D341Med (cell line): ENCODE measurements at places on chromosomes 11 and 22.

DNA sequence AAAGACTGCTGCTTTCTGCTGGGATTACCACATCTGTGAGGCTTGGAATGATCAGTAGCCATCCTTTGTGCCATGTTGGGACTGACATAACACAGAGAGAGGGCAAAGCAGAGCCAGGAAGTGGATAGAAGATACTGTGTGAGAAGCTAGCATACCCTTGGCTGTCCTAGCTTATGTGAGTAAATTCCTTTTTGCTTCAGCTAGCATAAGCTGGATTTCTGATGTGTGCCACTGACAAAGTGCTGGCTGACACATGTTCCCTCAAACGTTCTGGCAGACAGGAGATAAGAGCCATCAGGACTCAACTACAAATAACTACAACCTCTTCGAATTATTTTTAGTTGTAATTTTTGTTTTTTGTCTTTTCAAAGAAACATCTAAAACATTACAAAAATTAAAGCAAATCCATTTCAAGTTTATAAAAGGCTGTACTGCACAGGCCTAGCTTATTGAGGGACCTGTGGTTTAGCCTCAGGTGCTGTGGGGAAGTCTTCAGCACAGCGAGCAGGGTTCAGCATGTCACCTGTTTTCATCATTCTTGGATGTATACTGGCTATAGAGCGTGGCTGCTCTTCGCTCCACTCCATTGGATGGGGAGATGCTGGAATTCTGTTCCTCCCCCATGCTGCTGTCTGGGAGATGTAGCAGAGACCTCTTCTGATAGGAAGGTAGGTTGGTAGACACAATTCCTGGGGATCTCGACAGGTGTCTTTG, 120.9 kb downstream of the SWAP70 start:
- no peak for DNase-seq

- DNase-seq, result no peak
Measured at GRCh38 chr22:17918840-17919239, 105.5 kb downstream of the MICAL3 start.

GRCh38 chr11:11218629-11218986, 134.4 kb downstream of the CSNK2A3 start:
- no peak for DNase-seq

GRCh38 chr11:34633990-34634693, 13.2 kb downstream of the EHF start:
- no peak for DNase-seq

GRCh38 chr11:133934599-133935550, 21.9 kb downstream of the IGSF9B start:
- DNase-seq, result no peak

GRCh38 chr11:3085052-3085451, 27.8 kb upstream of the CARS1 start:
- DNase-seq, result peak; percentile 14

DNA sequence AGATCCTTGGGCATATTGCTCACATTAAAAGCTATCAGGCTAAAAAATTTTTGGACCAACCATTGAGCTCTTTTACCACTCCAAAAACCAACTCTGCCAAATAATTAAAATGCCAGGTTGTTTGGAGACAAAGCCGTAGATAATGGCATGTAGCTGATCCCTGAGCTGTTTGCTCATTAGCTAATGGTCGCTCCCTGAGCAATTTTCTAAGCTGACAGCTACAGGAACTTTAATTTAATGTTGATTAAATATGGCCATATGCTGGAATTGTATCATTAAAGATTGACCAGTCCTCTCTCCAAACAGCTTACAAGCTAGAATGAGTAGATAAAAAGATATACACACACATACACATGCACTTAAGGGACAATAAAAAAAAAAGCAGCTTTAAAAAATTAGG, 216.2 kb upstream of the ARHGAP20 start:
- peak; percentile 68 for DNase-seq

- no peak for DNase-seq
Measured at GRCh38 chr11:2890466-2891294, 5.1 kb upstream of the CDKN1C start.

DNA sequence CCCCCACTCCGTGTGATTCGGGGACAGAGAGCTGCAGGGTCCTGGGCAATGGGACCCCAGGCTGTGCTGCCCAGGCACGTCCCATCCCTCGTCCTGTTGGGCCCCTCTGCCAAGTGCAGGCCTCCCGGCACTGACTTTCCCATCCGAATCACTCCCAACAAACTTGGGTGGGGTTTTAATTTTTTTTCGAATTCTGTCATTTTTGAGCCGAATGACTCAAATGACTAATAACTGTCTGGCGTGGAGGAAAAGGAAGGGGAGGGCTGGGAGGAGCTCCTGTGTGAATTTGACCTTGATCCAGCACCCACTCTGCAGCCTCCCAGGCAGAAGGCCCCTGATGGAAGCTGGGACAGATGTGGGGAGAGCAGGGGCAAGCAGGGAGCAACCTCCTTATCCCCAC, 1173.2 kb downstream of the BRD1 start:
- no peak for DNase-seq

DNA sequence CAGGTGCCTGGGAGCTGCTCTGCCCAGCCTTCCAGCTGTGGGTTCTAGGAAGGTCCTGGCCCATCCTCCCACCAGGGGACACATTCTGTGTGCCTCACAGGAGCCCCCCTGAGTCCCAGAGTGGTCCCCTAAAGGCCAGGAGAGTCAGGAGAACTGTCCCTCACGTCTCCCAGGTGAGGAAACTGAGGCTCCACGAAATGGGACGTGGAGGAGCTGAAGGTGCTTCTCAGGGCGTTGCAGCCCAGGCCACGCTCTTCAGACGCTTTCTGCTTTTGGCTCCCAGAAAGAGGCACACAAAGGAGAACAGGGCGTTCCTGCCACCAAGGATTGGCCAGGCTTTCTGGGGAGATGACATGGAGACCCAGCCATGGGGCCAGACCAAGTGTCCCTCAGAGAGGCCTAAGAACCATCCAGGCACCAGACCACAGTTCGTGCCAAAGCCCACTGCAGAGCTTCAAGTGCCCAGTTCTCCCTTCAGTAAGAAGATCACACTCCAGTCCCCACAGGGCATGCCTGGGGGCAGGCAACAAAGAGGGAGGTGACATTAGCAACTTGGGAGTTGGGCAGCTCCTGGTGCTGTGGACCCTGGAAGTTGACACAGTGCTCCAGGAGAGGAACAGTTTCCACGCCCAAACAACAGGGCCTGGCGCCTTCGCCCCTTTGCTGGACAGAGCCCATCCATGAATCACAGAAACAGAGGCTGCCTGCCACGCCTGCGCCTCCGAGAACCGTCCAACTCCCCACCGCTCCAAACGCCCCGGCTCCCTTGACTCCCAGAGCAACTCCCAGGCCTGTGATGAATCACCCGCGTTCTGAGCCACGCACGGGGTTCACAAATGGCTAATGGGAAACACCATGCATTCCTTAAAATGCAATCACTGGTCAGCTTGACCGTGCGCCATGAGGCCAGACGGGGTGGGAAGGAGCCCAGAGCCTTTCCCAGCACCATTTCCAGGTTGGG, 589.2 kb downstream of the BRD1 start:
- peak; percentile 15 for DNase-seq

DNA sequence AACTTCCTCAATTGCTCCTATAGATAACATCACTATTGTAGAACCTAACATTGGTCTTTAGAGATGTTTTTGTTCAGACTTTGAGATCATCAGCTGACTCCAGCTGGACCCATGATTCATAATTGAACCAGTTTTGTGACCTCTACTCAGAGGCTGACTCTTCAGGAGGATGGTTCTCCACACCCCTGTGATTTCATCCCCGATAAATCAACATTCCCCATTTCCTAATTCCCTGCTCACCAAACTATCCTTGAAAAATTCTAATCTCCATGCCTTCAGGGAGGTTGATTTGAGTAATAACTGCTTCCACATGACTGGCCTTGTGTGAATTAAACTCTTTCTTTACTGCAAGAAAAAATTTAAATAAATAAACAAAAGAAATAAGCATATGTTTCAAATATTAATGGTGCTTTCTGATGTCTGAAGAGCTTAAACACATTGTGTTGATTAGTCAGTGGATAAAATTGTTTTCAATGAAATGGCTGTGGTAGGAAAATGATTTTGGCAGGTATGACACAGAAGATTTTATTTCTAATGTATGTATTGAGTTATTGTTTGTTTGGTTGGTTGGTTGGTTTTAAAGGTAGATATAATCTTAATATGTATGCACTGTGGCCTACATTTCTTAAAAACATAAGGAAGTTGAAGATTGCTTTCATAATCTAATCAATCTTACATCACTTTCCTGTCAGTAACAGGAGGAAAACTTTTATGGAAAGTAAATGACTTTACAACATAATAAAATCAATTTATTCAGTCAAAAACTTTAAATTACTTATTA, 427.9 kb upstream of the CCDC179 start:
- no peak for DNase-seq

- DNase-seq, result peak; percentile 73
Measured at GRCh38 chr22:26367402-26368245, 61.4 kb upstream of the ASPHD2 start.

DNA sequence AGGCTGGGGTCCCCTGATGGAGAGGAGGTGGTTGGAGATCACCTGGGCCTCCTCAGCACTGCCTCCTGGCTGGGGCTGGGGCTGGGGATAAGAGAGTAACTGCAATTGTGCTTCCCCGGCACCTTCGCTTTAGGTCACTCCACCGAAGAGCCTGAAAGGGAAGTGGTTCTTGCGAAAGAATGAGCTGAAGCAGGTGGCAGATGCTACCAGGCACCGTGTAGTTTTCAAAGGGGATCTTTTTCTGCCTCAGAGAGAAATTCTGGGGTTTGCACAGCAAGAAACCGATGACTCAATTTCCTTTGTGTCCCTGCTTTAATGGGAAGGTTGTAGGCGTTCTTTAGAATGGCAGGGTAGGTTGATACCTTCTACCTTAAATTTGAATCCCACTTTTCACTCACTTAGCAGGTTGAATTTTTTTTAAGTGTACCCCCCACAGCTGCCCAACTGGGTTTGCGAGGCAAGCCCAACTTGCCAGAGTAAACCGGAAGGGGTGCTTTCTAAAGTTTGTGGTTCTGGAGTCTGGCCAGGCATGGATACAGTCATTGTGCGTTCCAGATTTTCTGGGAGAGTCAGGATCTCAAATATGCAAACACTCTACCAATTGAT, 5.3 kb downstream of the CD44 start:
- no peak for DNase-seq

- DNase-seq, result no peak
Measured at GRCh38 chr11:106101819-106102218, 24.4 kb downstream of the AASDHPPT start.

GRCh38 chr11:106381895-106382294, 304.4 kb downstream of the AASDHPPT start:
- no peak for DNase-seq

- no peak for DNase-seq
Measured at GRCh38 chr11:37858398-37858797, 1260.4 kb upstream of the RAG2 start.

GRCh38 chr11:102955624-102956023, at the start of gene MMP13:
Gene MMP13, minus strand, starts transcription at chr11:102955732. Its CDS starts 27 bp downstream, at chr11:102955705.
- DNase-seq, result no peak

DNA sequence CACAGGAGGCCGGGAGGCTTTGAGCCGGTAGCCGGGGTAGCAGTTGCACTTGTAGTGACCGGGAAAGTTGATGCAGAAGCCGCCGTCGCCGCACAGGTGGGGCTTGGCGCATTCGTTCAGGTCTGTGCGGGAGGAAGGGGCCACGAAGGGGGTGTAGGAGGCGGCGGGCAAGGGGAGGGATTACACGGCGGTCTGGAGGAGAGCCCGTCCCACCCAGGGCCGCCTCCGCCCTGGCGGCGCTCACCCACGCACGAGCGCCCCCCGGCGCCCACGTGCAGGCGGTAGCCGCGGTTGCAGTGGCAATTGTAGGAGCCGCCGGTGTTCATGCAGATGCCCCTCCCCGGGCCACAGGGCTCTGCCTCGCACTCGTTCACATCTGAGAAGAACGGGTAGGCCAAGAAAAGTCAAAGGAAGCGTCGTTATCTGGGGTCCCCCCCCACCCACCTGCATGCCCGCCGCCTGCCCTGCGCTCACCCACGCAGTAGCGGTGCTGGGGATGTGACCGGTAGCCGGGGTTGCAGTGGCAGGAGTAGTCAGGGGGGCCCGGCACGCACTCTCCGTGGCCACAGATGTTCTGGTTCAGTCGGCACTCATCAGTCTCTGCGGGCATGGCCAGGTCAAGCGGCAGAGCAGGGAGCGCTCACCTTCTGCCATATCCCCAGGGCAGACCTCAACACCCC, 10.6 kb downstream of the LTBP3 start:
- DNase-seq, result no peak

DNA sequence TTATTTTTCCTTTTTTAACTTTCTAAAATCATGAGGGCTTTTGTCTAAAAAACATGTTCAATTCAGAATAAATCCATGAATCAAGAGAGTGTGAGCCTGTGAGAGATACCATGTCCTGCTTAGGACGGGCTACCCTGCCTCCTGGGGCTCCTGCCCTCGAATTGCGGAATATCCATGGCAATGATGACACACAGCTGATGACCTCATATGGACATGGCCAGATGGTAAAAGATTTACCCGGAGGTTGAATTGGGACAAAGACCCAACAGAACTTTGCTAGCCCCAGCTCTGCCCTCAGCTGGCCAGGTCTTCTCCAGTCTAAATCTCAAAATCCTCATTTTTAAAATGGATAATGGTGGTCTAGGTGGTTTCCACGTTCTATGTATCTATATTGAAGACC, 538.1 kb upstream of the API5 start:
- no peak for DNase-seq

GRCh38 chr22:27794226-27794625, 7.3 kb downstream of the MN1 start:
- DNase-seq, result no peak

GRCh38 chr11:130168105-130168504, 8.5 kb downstream of the ST14 start:
- DNase-seq, result no peak

DNA sequence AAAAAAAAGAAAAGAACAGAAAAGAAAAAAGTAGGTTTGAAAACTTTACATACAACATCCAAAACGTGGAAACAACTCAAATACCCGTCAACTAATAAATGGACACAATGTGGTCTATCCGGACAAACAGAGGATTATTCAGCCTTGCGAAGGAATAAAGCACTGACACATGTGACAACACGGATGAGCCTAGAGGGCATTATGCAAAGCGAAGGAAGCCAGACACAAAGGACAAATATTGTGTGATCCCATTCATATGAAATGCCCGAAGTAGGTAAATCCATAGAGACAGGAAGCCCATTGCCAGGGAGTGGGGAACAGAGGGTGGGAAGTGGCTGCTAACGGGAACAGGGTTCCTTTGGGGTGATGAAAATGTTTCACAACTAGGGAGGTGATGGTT, 11.8 kb downstream of the RFPL1 start:
- no peak for DNase-seq

- DNase-seq, result no peak
Measured at GRCh38 chr11:57568330-57568766, 876 bp upstream of the UBE2L6 start.

DNA sequence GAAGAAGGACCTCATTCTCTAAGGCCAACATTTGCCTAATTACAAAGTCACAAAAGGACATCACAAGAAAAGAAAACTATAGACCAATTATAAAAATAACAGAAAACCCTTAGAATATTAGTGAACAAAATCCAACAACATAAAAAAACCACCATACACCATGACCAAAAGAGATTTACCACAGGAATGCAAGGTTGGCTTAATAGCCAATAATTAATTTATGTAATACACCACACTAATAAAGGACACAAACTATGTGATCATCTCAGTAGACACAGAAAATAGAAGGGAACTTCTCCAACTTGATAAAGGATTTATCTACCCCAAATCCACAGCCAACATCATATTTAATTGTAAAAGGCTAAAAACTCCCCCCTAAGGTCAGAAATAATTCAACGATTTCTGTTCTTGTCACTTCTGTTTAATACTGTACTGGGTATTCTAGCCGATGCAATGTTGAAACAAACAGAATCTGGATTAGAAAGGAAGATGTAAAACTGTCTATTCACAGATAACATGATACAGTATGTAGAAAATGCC, 24.9 kb downstream of the CLTCL1 start:
- DNase-seq, result no peak

GRCh38 chr11:125457814-125458343, 38.2 kb downstream of the FEZ1 start:
- DNase-seq, result no peak
